T1000 (cell line): ENCODE measurements at places on chromosomes 16 and 17.

- no peak for DNase-seq
These were observed 8.0 kb downstream of the PRSS41 start for GRCh38 chr16:2806286-2806685.

DNA sequence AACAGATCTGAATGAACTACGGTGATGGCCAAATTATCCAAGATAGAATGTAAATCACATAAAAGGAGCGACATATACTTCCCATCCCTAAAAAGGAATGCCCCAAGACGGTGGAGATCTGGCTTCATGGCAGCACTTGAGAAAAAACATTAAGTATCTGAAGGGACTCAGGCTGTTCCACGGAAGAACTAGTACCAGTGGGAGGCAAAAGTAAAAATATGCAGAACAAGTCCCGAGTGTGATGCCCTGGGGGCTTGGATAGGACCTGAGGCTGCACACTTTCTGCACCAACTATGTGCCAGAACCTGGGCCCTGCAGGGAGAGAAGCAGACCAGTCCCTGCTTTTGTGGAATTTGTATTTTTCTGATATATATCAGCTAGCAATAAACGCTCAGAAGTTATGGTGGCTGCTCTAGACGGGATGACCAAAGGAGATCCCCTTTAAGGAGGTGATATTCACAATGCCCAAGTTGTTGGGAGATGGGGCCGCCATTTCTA is 539 bp upstream of the CKLF start:
- no peak for DNase-seq

- no peak for DNase-seq
These were observed 3.0 kb downstream of the HSPB9 start for GRCh38 chr17:42125565-42125964.

DNA sequence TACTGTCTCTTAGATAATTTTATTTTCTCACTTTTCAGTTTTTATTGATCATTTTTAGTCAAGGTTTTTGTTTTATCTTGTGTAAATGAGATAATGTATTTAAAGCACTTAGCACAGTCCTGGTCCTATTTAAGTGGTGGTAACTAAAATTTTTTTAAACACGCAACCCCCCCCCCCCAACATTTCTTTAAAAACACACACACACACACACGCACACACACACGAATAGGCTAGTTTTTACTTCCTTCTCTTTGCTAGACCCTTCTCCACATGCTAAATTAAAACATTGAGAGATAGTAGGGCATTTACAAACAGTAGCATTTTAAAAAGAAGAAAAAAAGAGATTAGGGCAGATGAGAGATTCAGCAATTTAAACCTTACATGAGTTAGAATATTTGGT is 5.0 kb downstream of the NFATC3 start:
- no peak for DNase-seq
